GM23338 (cell line): ENCODE measurements at places on chromosomes 4 and X. TPM values are rescaled to one million over a fixed set of nuclear protein-coding genes. Genes with fewer than 3 reads are reported as not detected.
A peak's percentile ranks its signal among the peaks of the same experiment; 100 is the strongest.

Gene NEK1
- total RNA-seq, result 9.3 and 11.4 TPM in 2 replicates

GRCh38 chrX:110276778-110277177 is 41.1 kb downstream of the AMMECR1 start:
- H3K4me1 ChIP-seq, result peaks cover 11% of the 10 kb centered on the region; the same call in 1 of the 2 replicates
- no peak for DNase-seq
- no peak overlapping the region for H3K4me3 ChIP-seq
- no peaks in the 10 kb centered on the region for H3K27me3 ChIP-seq
- no peaks in the 10 kb centered on the region for H3K36me3 ChIP-seq

DNA sequence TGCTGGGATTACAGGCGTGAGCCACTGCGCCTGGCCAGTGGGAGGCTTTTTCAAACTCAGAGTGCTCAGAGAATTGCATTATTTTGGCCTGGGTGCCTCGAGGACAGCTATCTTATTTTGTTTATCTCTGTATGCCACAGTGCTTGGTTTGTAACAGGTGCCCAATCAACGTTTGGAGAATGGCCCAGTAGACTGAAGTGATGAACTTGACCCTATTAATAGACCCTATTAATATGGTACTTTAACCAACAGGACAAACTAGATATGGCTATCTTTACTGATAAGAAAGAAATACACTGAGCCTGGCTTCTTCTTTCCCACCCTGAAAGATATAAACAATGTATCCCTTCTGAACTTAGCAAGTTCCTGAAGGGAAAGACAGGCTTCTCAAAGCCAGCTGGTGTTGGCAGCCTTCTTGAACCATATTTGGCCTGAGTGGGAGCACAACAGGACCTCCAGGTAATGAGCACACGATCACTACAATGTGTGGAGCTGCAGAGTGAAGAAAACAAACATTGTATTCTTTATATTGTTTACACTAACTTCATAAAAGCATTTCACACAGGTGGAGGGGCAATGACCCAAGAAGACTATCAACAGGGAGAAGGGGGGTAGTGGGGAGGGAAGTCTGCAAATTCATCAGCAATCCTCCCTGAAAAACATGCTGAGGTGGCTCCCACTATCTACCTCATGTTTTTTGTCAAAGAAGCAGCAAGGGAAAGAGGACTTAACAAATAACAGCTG is 41.7 kb downstream of the PRPS1 start:
- H3K4me3 ChIP-seq, result no peak overlapping the region
- H3K4me1 ChIP-seq, result no peaks in the 10 kb centered on the region; the same call in 1 of the 2 replicates
- no peak overlapping the region for H3K27ac ChIP-seq
- no peak for DNase-seq
- H3K36me3 ChIP-seq, result no peaks in the 10 kb centered on the region

- H3K4me1 ChIP-seq, result no peaks in the 10 kb centered on the region
- no peak overlapping the region for H3K27ac ChIP-seq
- no peak overlapping the region for H3K4me3 ChIP-seq
- H3K27me3 ChIP-seq, result no peaks in the 10 kb centered on the region
- H3K36me3 ChIP-seq, result no peaks in the 10 kb centered on the region
- no peak for DNase-seq
These were observed 610.4 kb downstream of the BCOR start for GRCh38 chrX:39487166-39487968.

- no peaks in the 10 kb centered on the region for H3K27me3 ChIP-seq
- no peak for DNase-seq
- peaks cover 5% of the 10 kb centered on the region; the same call in 1 of the 2 replicates for H3K4me1 ChIP-seq
These were observed 1187.8 kb downstream of the TECRL start for GRCh38 chr4:63221477-63221876.

Gene EDA2R
- total RNA-seq, result 7.0 and 9.6 TPM in 2 replicates

Gene GAGE2A
- total RNA-seq, result not detected in 2 replicates

- H3K27me3 ChIP-seq, result peaks cover 23% of the 10 kb centered on the region
- H3K27ac ChIP-seq, result no peak overlapping the region
- H3K4me1 ChIP-seq, result peaks cover 14% of the 10 kb centered on the region
These were observed 2.5 kb downstream of the CCDC110 start for GRCh38 chr4:185468999-185469398.

DNA sequence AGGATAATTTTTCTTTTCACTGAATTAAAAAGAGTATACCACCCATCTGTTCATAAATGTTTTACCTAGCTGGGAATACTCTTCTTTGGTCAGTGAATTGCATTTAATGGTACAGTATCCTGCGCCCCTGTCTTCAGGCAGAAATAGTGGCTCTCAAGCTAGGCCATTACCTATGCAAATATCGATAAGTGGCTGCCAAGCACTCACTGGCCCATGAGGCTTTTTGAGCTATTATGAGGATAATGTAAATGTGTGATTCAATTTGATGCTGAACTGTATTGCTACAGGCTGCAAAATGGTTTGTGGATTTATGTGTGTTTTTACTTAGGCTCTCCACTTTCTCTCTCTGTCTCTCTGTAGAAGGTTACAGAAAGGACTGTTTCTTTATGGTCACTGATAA is 30.1 kb upstream of the MTMR1 start:
- no peaks in the 10 kb centered on the region for H3K4me1 ChIP-seq
- no peak overlapping the region for H3K4me3 ChIP-seq
- H3K27ac ChIP-seq, result no peak overlapping the region
- DNase-seq, result no peak

DNA sequence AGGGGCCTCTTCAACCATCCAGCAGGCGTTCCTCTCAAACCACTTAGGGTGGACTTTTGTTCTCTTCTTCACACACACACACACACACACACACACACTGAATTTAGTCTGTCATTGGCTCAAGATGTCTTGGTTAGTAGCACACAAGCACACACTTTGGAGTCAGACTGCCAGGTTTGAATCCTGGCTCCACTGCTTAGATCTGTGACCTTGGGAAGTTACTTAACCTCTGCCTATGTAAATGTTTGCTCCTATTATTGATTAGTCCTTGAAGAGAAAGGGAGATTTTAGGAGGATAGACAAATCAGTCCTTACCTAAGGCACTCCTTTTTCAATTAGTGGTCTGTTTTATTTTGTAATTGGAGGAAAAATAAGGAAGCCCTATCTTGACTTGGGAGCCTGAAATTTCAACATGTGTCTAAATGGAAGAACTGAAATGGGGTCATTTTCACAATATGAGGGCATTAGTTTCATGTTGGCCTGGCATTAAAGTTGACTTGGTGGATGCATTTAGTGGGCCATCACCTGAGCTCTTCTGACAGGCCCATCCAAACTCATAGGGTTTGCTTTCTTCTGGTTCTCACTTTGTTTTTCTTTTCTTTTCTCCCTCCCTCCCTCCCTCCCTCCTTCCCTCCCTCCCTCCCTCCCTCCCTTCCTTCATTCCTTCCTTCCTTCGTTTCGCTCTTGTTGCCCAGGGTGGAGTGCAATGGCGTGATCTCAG is 13.3 kb upstream of the TMEM131L start:
- H3K36me3 ChIP-seq, result no peaks in the 10 kb centered on the region
- no peak overlapping the region for H3K27ac ChIP-seq
- DNase-seq, result no peak
- H3K4me1 ChIP-seq, result no peaks in the 10 kb centered on the region

DNA sequence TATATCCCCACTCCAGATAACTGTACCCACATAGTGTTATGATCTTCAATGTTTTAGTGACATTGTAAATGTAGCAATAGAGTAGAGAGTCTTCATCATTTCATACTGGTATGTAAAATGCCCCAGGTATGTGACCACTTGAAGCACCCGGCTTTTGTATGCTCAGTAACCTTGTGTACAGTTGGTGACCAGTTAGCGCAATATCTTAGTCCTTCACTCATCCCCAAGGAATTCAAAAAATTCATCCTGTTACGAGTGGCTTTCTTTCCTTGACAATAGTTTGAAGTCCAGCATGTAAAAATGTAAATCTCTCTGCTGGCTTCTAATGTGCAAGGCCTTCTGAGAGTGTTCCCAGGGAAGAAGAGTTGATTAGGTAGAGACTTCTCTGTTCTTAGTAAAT is 145.6 kb downstream of the ARX start:
- no peak for DNase-seq
- no peaks in the 10 kb centered on the region for H3K27me3 ChIP-seq
- H3K4me1 ChIP-seq, result peaks cover 5% of the 10 kb centered on the region; the same call in 1 of the 2 replicates
- no peak overlapping the region for H3K4me3 ChIP-seq

DNA sequence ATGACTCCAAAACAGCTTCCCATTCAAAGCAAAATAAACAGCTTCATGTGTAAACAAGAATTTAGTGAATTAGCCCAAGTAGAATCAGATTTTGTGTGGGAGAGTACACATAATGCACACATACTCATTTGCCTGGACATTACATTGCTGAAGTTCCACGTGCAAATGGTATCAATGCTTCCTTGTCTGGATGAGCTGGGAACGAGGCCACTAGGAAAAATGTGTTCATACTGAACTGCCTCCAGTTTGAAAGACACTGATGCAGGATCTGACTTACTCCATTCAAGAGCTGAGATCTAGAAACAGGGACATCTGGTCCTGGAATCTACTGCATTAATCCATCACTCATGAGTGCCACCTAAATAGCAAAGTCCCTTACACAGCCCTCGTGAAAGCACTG is 228.0 kb downstream of the APBB2 start:
- H3K27me3 ChIP-seq, result no peaks in the 10 kb centered on the region
- 0 out of 2 replicates have a peak, but pooled peaks cover 5% of the 10 kb centered on the region for H3K4me1 ChIP-seq
- no peaks in the 10 kb centered on the region for H3K36me3 ChIP-seq
- H3K27ac ChIP-seq, result no peak overlapping the region
- no peak overlapping the region for H3K4me3 ChIP-seq

DNA sequence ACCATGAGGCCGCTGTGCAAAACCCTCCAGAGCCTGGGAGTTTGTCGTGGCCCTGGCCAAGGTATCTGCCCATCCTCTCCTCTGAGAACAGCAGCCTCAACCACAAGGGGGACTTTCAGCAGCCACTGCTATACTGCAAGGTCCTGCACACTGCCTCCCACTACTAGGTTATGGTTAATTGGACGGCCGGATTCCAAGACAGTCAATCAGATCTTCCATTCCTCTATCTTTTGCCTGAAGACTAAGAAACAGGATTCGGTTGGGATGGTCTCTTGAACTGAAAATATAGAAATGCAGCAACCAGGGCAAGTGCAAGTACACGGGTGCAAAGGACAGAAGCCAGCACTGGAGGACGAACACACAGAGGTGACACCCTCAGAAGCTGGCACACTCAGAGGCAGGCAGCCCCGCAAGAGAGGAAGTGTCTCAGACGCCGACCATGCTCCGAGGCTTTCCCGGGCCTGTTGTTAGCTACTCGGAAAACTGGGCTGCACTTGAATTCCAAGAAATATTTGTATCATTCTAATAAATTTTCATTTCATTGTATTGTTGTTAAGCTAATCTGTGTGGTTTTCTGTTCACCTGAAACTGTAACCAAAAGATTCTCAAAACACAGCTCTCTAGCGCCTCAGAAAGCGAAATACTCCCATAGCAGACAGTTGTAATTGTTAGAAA is 63.3 kb downstream of the AFAP1 start:
- H3K4me1 ChIP-seq, result peaks cover 34% of the 10 kb centered on the region
- no peaks in the 10 kb centered on the region for H3K27me3 ChIP-seq
- no peak overlapping the region for H3K27ac ChIP-seq
- no peak overlapping the region for H3K4me3 ChIP-seq
- DNase-seq, result peak; percentile 58

Gene USP26
- total RNA-seq, result not detected in 2 replicates

DNA sequence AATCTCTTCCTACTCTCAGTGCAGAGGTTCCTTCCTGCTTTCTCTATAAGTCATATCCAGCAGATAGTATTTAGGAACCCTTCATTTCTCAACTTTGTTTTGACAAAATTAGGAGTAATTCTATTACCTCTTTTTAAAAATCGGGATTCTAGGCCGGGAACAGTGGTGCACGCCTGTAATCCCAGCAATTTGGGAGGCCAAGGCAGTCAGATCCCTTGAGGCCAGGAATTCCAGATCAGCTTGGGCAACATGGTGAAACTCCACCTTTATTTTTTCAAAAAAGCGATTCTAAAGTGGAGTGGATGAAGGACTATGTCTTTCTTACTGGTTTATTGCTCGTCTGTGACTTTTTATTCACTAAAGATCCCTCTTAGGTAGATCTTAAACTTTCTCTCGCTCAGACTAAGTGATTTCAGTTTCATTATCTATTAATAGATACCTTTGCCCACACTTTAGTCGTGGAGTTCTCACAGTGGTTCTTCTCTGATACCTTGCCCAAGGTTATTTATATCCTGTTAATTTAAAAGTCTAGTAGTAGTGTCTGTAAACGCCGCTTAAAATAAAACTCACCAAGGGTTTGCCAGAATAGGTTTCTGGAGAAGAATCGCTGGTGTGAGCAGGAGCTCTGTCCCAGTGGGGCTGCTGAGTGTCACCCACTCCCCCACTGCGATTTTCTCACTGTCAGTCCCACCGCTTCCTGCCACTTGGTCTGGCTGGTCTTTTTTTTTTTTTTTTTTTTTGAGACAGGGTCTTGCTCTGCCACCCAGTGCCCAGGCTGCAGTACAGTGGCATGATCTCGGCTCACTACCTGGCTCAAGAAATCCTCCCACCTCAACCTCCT is 27.0 kb upstream of the TMEM131L start:
- H3K36me3 ChIP-seq, result no peaks in the 10 kb centered on the region
- H3K4me1 ChIP-seq, result no peaks in the 10 kb centered on the region
- no peak for DNase-seq
- H3K27ac ChIP-seq, result no peak overlapping the region
- H3K4me3 ChIP-seq, result no peak overlapping the region
- no peaks in the 10 kb centered on the region for H3K27me3 ChIP-seq

- peaks cover 4% of the 10 kb centered on the region; the same call in 1 of the 2 replicates for H3K4me1 ChIP-seq
- DNase-seq, result no peak
- H3K27ac ChIP-seq, result no peak overlapping the region
- H3K27me3 ChIP-seq, result peaks cover 39% of the 10 kb centered on the region
These were observed 893 bp upstream of the GAB3 start for GRCh38 chrX:154751669-154752271.

Gene IL21
- not detected in 2 replicates for total RNA-seq

- no peak overlapping the region for H3K27ac ChIP-seq
- no peaks in the 10 kb centered on the region for H3K27me3 ChIP-seq
- no peaks in the 10 kb centered on the region for H3K36me3 ChIP-seq
- no peak for DNase-seq
- no peak overlapping the region for H3K4me3 ChIP-seq
These were observed 108.8 kb upstream of the STIM2 start for GRCh38 chr4:26751838-26752237.

GRCh38 chr4:2135083-2135482 is 76.0 kb downstream of the NAT8L start:
- no peak for DNase-seq
- H3K36me3 ChIP-seq, result no peaks in the 10 kb centered on the region
- H3K27me3 ChIP-seq, result peaks cover 26% of the 10 kb centered on the region
